ENCODE measurements at places on chromosomes 12 and 14. TPM values are rescaled to one million over a fixed set of nuclear protein-coding genes. Genes with fewer than 3 reads are reported as not detected.

The GPR135 gene
- total RNA-seq: 1.3 TPM

The MYH6 gene
- not detected for total RNA-seq

The ZC3H14 gene
- 65.3 TPM for total RNA-seq

The LRP6 gene
- 9.3 TPM for total RNA-seq

The GAPDH gene
- 6,260 TPM for total RNA-seq

The DYNLL1 gene
- 388 TPM for total RNA-seq

The KRT73 gene
- total RNA-seq: not detected

The ARHGAP9 gene
- total RNA-seq: 1.2 TPM

The INSM2 gene
- total RNA-seq: not detected

The SOAT2 gene
- total RNA-seq: not detected

The IL26 gene
- total RNA-seq: not detected

The TMPO gene
- total RNA-seq: 232 TPM

The GLS2 gene
- total RNA-seq: 2.9 TPM

The TAS2R10 gene
- total RNA-seq: 0.14 TPM

The OR6C74 gene
- total RNA-seq: not detected

The PAPLN gene
- 5.9 TPM for total RNA-seq

The CLEC7A gene
- total RNA-seq: not detected

The SYT1 gene
- 1.2 TPM for total RNA-seq

The RFX4 gene
- not detected for total RNA-seq

The GARIN6 gene
- total RNA-seq: not detected

The RIPK3 gene
- 6.4 TPM for total RNA-seq

The ACACB gene
- 1.3 TPM for total RNA-seq
